ENCODE measurements at places on chromosomes 3 and 15.

GRCh38 chr15:70722266-70723121 is 40.9 kb downstream of the UACA start:
- no peak for DNase-seq

DNA sequence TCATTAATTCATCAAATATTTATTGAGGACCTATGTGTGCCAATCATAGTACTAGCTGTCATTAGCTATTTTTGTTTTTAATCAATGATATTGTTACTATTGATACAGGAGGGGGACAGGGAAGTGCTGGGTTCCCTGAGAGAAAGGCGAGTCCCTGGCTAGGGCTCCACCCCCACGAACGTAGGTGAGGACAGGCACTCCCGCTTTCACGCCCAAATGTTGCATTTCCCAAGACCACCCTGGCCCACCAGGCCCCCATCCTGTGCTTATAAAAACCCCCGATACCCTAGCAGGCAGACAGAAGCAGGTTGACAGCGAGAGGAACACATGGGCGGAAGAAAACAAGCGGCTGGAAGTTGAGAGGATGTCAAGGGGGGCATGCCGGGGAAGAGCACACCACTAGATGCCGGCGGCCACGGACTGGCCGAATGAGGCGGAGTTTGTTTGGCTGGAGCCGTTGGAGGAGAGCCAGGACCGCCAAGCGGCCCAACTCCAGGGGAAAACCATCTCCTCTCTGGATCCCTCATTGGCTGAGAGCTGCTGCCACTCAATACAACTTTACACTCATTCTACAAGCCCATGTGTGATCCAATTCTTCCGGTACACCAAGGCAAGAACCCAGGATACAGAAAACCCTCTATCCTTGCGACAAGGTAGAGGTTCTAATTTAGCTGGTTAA is 798.7 kb upstream of the SEMA6D start:
- no peak for DNase-seq

- no peak for DNase-seq
Measured at GRCh38 chr15:34721802-34722438, 32.9 kb downstream of the GJD2 start.

GRCh38 chr3:129658110-129658843 is 51.8 kb upstream of the PLXND1 start:
- DNase-seq, result no peak

- DNase-seq, result no peak
Measured at GRCh38 chr3:133692759-133693158, 31.0 kb upstream of the TOPBP1 start.
